ENCODE measurements at places on chromosomes 7 and 10.

DNA sequence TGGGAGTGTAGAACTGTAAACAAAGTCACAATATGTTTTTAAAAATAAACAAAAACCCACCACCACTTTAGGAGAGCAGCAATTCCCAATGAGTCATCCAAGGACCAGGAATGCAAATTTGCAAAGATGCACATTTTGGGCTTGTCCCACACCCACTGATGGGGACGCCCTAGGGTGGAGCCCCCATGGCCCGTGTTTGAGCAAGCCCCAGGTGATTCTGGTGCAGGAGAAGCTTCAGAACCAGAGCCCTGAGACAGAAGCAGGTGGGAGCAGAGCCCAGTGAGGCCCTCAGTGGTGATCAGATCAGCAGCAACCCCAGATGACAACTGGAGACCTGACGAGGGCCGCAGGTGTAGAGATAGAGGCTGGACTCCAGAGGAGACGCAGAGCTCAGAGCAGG, 55.1 kb upstream of the PFKP start:
- no peak for DNase-seq

GRCh38 chr10:48594371-48594770, 10.5 kb downstream of the ARHGAP22 start:
- DNase-seq: no peak

GRCh38 chr10:34813626-34814222, 1.4 kb downstream of the PARD3 start:
- no peak for DNase-seq

DNA sequence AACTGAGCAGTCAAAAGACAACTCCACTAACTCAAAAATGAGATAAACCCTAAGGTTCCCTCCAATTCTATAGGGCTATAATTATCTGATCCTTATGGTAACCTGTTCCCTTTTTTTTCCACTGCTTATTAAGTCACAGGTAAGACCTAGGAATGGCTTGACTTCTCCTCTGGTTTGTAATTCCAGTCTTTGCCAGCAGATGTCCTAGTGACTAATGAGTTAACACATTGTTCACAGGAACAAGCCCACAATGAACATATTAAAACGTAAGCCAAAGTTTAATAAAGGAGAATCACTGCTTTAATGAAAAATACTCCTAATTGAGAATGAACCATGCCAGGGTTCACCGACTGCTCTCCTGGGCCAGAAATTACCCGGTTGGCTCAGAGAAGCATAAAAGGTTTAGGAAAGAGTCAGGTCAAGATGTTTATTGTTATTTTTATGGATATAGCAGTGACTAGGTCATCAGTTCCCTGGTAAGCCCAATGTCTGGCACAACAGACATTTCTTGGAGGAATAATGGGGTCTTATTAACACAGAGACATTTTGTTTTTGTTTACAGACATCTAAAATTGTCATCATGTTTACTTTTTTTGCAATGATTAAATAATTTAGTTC, 120.1 kb downstream of the ELAPOR2 start:
- peak; percentile 61 for DNase-seq

DNA sequence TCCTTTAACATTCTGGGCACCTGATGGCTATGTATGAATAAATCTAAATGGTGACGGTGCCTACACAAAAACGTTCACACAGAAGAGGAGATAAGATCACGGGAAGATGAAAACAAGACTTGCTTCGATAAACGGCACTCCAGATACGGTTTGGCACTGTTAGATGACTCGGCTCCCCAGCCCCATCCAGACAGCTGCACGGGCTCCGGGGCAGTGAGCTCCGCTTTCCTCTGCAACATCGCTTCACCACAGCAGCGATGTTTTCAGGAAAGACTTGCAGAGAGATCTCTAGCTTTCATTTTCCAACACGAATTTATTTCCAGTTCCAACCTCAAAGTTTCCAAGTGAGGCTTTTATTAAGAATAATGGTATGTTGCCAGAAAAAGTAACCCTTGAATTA, 132.1 kb downstream of the KLF6 start:
- DNase-seq: peak; percentile 60

- DNase-seq: peak; percentile 39
Measured at GRCh38 chr7:110442381-110442837, 648.5 kb upstream of the LRRN3 start.

- DNase-seq: peak; percentile 33
Measured at GRCh38 chr10:71323407-71323806, 4.3 kb downstream of the SLC29A3 start.

- no peak for DNase-seq
Measured at GRCh38 chr7:93307943-93308342, 75.8 kb downstream of the VPS50 start.

DNA sequence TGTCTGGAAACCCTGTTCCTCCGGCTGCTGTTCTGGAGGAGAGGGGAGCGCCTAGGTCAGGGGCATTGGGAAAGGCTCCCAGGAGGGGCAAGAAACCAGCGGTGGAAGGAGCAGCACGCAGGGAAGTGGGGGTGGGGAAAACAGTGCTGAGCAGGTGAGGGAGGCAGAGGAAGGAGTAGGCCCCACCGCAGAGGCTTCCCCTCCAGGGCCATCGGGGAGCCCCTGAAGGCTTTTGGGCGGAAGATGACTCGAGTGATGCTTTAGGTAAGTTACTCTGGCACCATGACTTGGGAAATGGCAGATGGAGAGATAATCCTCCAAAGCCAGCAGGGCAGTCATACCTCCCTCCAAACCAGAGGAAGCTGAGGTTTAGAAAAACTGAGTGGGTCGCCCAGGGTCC, 106.5 kb upstream of the ANLN start:
- no peak for DNase-seq

- no peak for DNase-seq
Measured at GRCh38 chr7:107020400-107020799, 24.1 kb upstream of the PRKAR2B start.

DNA sequence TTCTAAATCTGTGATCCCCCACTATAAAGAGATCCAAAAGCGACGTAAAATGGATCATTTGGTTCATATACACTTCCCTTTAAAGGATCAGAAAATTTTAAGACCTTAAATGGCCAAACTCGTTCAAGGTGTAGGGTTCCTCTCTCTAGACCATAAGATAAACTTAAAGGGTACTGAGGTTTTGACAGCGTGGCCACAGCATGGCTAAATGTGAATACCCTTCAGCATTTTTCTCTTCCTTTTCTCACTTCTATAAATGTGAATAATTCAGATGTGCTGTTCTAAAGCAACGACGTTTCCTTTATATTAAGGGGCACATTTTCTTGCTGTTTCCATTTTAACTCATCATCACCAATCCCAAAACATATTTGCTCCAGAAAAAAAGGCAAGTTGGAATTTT, 5.2 kb downstream of the ZCWPW1 start:
- DNase-seq: no peak

DNA sequence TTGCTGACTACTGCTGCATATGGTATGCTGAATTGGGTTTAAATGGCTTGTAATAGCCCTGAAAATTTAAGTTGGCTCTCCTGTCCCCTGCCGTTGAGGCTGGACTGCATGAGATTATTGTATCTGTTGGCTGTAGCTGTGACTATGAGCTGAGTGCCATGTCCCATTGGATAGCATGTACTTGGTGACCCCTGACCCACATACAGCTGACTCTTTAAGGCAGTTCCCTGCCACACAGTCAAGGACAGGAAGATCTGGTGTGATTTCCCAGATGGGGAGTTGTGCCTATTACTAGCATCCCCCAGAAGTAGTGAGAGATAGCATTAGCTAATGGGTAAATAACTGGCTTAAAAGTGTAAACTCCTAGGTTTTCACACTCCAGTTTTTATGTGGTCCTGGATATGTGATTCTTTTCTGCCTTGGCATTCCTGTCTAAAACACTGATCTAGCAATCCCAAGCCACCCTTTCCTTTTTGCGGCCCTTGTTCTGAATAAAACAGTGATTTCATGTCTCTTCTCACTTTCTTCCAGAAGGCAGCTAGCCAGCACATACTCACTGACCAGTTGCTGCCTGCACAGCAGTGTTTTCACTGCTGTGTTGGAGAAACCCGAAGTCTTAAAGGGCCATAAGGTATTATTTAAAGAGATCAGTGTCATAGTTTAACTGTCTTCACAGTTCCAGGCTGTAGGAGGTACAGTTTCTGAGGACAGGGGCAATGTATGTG, 35.9 kb downstream of the LRRC4 start:
- no peak for DNase-seq

GRCh38 chr10:27399871-27400270, 104.2 kb upstream of the RAB18 start:
- DNase-seq: no peak

GRCh38 chr10:114215033-114215432, 24.0 kb upstream of the VWA2 start:
- no peak for DNase-seq
